ENCODE measurements at places on chromosomes 1 and 21.

DNA sequence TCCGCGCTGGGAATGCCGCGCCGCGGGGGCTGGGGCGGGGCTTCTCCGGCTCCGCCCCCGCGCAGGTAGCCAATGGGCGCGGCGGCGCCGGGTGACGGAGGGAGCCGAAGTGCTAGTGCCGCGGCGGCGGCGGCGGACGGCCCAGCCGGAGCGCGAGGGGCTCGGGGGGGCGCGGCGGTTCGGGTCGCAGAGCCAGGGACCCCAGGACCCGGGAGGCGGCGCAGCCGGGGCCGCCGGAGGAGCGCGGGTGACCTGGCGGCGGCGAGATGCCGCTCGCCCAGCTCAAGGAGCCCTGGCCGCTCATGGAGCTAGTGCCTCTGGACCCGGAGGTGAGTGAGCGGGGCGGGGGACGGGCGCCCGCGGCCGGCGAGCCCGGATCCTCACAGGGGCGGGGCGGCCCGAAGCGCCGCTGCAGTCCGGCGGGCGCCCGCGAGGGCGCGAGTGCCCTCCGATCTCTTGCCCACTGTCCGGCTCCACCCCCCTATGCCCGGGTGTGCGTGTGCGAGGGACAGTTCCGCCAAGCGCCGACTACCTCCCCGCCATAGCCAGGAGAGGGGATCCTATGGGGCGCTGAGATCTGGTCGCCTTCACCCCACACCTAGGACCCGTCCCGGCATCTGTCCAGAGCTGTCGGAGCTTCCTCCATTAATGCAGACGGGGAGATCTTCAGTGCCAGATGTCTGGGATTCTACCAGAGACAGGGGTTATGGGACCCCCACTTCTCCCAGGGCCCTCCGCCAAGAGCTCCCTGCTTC, at the start of gene RPS6KA1:
TSS of gene RPS6KA1 (plus strand) at position 107 of the 755 bp plus-strand sequence. CDS start at position 267, 160 bp downstream.
- peak; percentile 59 for DNase-seq

DNA sequence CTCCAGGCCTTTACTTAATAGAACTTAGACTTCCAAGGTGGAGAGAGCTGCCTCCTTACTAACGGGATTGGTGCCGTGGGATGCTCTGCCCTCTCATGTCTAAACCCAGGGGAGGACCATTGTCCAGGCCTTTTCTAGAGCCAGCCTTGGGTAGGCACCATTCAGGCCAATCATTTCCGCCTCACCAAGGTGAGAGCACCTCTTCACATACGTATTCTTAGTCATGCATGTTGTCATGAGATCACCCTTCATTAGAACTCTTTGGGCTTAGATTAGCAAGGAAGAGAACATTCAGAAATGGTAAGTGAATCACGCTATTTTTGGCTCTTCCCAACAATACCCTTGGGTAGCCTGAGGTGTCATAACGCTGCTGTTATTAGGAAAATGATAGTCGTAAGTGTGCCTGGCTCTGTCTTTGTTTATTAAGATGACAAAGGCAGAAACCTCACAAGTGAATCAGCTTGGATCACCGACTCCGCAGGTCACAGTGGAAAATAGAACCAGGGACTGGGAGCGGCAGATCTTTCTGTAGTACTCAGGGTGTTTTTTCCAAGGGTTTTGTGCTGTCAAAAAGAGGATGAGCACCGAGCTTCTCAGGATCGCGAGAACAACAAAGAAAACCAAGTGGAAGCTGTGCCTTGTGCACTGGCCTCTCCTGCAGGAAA, 55.0 kb downstream of the HUNK start:
- DNase-seq = no peak

GRCh38 chr1:67451815-67452214, 21.6 kb upstream of the SERBP1 start:
- no peak for DNase-seq

DNA sequence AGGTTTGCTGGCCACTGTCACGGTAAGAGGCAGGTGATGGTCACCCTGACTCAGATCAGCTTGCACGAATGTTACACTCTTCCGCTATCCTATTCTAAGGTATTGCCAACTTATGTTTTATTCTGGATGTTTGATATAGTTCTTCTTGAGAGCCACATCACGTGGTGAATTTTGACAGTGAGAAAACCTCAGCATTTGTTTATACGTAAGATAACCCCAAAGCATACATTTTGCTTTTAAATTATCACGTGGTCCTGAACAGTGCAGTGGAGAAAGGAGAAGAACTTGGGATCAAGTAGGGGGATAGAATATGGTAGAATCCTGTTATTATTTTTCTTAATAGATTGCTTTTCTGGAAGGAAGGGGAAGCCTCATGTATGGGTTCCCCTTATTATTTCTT, 16.6 kb downstream of the ATP1A1 start:
- DNase-seq = no peak

GRCh38 chr1:205907794-205908193, 35.5 kb downstream of the SLC26A9 start:
- DNase-seq = peak; percentile 57

- no peak for DNase-seq
Observed at GRCh38 chr1:221347706-221348105, 394.2 kb downstream of the DUSP10 start.

DNA sequence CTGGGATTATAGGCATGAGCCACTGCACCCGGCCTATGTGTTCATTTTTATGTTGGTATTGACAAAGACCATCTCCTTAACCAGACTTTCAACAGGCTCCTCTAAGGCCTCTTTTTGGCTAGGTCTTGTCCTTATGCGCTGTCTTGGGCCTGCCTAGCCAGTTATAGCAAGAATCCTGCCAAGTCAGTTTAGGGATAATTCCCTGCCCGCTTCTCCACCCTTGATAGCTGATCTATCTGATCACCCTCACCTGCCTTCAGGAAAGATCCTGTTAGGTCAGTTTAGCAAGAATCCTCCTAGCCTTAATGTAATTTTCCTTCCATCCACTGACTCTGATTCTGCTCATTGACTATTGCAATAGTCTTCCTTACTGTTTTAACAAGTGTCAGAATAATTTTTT, 2.4 kb upstream of the B4GALT3 start:
- no peak for DNase-seq

DNA sequence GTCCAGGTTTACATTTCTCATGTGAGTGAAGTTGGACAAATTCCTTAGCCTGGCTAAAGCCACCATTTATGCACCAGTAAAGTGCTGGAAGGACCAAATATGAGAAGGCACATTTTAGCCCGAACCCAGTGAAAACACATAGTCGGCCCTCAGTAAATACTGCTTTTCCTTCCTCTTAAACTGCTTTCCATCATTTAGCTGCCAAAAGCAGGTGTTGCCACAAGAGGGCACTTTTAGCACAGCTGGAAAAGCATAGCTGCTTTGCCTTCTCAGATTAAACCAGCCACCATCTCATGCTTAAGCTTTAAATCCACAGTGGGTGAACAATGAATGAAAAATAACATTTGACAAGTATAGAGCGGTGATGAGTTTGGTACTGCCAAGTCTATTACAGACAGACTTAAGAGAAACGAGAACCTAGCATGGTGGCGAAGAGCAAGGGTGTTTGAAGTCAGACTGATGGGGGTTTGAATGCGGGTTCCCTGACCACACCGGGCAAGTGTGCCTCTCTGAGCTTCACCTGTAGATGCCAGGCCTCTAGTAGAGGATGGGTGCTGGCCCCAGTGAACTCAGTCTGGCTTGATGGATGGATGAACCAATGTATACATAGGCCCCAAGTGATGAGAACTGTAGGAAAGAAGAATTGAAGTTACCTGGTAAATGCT, 57.8 kb downstream of the SLC35D1 start:
- DNase-seq = peak; percentile 83

DNA sequence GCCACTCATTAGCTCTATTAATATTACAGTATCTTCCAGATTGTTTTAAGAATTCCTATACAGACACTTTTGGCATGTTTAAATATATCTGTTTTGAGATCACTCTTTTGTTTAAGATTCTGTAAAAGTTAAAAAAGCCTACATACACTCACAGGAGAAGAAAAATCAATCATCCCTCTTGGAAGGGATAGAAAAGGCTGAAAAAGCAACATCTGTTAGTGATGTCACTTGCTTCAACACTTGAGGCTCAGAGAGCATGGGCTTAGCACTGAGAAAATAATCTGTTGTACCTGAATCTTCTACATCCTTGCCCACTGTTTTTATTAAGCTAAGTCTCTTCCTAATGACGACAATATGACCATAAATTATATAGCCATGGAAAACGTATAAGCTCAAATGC, 127.0 kb downstream of the ZP4 start:
- DNase-seq = no peak

DNA sequence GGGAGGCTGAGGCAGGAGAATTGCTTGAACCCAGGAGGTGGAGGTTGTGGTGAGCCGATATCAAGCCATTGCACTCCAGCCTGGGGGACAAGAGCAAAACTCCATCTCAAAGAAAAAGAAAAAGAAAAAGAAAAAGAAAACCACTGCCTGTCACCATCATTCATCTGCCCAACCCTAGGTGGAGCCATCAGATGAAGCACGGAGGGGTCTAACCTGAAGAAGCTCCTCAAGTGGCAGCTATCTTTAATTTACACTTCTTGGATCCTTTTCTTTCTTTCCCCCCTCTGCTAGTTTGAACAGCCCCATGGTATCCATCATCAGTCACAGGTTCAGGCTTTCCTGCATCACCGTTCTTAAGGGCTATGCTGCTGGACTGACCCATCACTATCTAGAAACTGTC, 57.0 kb downstream of the PLEKHA6 start:
- no peak for DNase-seq

GRCh38 chr1:20134995-20135394, 4.1 kb upstream of the PLA2G2F start:
- no peak for DNase-seq

DNA sequence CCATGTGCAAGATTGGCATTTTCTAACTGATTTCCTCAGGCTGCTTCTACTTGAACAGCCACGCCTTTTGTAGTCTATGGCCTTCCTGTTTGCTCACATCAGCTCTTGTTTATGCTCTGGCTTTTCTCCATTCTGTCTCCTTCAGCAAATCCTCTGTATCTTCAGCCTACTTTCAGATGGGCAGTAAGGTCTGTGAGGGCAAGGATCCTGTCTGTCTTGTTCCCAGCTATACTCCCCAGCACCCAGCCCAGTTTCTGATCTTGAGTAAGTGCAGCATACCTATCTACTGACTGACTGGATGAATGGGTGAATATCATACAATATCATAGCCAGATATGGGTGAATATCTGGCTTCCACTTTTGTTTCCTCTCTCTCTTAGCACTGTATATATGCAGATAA, 438.1 kb downstream of the LMO4 start:
- no peak for DNase-seq

- peak; percentile 54 for DNase-seq
Observed at GRCh38 chr1:11893907-11894251, 32.3 kb downstream of the KIAA2013 start.

DNA sequence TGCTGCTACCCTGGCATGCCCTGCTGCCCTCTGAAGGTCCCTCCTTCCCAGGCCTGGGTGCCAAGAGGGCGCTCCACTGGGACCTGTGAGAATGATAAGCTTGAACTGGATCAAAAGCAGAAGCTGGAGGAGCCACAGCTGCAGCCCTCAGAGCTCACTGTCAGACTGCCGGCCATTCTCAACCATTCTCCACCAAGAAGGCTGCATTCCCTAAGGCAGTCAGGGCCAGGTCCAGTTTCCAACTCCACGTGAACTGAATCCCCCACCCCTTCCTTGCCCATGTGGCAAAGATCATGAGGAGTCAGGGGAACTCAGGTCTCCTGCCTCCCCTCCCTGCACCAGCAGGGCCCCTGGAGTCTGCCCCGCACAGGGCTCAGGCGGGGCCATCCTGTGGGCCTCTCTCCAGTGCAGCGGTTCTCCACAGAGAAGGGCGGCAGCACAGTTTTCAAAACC, 19.5 kb downstream of the SLC1A7 start:
- DNase-seq = no peak

GRCh38 chr1:31580891-31581603, 4.7 kb downstream of the TINAGL1 start:
- no peak for DNase-seq

DNA sequence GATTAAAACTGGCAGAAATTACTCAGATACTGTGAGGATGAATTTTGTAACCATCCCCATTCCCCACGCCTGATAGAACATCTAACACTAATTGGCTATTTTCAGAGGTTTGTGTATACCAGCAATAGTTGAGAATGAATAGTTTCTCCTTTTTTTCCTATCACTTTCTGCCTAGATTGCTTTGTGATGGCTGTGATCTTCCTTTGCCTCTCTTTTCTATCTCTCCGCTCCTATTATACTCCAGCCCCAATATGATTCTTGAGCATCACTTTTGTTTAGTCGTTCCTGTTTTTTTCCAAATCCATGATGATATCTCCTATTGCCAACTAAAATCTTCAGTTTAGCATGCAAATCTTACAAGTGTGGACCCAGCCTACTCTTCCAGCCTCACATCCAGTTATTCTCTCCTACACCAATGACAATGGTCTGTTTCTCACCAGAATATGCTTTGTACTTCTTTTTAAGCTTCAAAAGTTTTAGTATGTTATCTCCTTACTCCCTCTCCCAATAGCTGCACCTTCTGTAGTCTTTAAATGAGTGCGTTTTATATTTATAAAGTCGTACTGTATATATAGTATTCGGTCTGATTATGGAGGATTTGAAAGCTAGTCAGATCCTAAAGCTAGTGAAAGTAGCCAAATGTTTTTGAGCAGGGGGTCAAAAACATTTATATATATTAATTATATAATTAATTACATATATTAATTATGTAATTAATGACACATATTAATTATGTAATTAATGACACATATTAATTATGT, 25.2 kb downstream of the MAGI3 start:
- DNase-seq = peak; percentile 29

- DNase-seq = no peak
Observed at GRCh38 chr1:182890927-182891610, 51.9 kb downstream of the DHX9 start.

DNA sequence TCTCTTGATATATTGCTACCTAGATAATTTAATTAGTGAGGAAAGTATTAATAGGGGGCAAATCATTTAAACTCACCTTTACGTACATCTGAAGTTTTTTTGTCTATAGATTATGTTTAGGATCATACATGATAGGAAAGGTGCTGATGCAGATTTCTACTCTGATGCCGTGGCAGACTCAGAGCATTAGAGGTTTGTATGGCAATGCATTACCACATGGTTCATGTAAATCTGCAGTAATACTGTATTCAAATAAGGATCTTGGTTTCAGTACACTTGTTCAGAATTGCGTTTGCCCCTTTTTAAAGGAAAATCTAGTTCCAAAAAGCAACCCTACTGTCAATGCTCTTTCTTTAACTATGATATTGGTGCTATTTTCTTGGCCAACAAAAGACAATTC, 288.3 kb downstream of the PTPRC start:
- DNase-seq = no peak

GRCh38 chr1:105343317-105343716, 1593.6 kb downstream of the AMY1C start:
- DNase-seq = no peak

Measured in NCI-H1417 (cell line).